ENCODE measurements at places on chromosomes 7 and 10.

DNA sequence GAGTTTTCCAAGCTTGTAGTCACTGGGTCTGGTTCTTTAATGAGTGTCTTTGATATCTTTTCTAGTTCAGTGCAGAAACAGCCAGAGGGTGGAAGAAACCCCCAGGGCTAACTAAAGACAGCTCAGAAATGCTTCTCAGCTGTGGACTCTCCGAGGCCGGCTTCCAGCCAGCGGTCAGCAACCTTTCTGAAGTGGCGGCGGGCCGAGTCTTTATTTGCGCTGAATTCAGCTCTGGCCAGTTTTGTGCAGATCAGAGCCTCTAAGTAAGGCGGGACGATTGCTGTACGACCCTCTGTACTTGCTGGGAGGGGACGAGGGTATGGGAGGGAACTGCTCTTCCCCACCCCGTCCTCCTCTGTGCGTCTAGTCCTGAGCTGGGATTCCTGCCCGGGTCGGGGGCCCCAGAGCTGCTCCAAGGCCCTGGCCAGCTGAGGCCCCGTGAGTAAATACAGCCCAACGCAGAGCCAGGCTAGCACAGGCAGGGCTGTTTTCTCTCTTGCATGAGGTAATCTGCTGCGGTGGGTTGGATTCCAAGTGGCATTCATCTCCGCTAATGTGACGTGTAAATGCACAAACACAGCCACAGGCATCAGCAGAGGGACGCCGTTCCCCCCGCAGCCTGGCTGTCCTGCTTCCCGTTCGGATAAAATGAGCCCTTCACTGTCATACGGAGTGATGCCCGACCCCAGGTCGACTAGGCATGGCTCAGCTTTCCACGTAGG, 159.8 kb downstream of the PIP4K2A start:
- no peak for DNase-seq

GRCh38 chr10:76973091-76974016, 664.3 kb downstream of the KCNMA1 start:
- no peak for DNase-seq

DNA sequence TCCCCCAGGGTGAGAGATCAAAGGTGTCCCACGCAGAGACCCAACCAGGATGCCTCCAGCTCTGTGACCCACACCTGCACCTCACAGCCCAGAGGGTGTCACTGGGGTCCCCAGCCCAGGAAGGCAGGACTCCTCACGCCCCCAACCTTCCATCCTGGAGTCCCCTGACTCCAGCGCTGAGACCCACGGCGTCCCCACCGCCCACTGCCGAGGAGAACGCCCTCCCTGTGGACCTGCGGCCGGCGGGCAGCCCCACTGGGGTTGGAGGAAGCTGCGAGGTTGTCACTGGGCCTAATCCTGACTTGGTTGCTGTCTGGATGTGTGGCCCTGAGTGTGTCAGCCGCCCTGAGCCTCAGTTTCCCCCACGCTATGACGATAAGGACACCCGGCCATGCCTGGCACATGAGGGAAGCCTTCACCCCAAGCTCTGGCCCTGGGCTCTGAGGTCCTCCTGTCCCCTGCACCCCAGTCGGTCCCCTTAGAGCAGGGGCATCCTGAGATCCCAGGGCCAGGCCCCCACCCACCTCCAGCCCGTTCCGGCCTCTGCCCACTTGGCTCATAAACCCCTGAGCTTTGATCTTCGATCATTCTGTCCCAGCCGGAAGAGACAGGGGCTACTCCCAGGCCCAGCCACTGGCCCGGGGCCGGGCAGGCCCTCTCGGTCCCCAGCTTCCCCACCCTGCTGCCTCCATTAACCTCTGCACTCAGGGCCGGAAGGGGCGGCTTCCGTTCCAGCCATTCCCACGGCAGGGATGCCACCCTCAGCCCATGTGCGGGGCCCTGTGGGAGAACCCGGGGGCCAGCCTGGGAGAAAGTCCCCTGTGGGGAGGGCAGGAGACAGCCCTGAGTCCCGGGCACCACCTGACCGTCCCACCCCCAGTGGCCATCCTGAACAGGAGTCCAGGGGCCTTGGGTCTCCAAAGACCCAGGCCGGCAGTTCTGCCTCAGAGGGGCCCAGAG, 113.2 kb downstream of the MICALL2 start:
- no peak for DNase-seq

DNA sequence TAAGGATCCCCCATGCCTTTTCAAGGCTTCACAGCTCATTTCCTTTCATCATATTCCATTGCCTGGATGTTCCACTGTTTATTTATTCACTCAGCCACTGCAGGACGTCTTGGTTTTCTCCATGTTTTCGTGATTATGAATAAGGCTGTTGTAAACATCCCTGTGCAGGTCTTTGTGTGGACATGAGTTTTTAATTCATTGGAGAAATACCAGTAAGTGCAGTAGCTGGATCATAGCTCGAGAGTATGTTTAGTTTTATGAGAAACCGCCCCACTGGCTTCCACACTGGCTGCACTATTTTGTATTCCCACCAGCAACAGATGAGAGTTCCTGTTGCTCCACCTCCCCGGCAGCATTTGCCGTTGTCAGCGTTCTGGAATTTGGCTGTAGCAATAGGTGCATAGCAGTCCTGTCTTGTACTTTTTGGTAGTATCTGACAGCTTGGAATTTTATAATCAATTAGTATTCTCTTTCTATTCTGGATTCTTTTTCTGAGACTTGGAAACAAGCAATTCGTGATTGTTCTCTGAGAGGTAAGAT, 269.9 kb upstream of the PITRM1 start:
- DNase-seq: no peak

GRCh38 chr7:93004906-93005305, 112.9 kb downstream of the SAMD9 start:
- DNase-seq: no peak

DNA sequence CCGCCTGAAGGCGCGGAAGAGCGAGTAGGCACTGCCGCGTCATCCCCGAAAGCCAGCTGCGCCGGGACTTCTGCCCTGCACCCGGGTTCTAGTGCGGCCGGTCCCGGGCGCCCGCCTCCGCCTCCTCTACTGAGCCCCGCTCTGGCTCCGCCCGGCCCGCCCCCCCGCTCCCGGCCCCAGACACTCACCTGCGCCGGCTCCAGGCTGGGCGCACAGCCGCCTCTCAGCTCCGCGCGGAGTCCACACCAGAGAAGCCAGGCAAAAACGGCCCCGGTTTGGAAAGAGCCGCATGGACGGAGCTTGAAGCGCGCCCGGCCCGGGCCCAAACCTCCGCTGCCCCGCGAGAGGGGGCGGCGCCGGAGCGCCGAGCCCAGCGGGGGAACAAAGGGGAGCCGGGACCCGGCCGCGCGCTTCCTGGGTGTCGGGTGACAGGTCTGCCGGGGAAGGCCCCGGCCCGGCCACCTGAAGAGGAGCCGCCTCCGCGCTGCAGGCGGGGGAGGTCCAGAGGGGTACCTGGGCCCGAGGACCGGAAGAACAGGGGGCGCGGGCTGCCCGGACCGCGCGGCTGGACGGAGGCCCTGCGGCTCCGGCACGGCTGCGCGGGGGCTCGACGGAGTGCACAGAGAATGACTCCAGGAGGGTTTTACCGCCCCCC, 168.2 kb downstream of the NRF1 start:
- DNase-seq: no peak

DNA sequence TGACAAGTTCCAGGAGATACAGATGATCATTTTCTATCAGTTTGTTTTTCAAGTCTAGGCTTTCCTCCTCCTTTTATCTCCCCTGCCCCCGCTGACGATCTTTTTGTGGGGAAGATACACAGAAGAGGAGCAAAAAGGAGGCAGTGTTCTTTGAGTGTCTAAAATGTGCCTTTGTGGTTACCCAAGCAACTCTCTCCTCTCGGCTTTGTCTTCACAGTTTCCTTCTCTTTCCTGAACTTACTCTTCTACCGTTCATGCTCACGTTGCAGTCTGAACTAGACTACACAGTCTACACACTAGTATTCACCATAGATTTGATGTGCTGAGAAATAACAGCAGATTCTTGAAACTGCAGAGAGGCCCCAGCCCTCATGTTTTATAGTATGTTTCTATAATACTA, 23.6 kb downstream of the CEP41 start:
- DNase-seq: no peak

GRCh38 chr10:88598055-88598454, 11.5 kb downstream of the LIPJ start:
- no peak for DNase-seq

- no peak for DNase-seq
Measured at GRCh38 chr7:128859232-128860157, 3.2 kb upstream of the ATP6V1F start.

GRCh38 chr10:69464401-69464800, 13.1 kb downstream of the TSPAN15 start:
- no peak for DNase-seq

DNA sequence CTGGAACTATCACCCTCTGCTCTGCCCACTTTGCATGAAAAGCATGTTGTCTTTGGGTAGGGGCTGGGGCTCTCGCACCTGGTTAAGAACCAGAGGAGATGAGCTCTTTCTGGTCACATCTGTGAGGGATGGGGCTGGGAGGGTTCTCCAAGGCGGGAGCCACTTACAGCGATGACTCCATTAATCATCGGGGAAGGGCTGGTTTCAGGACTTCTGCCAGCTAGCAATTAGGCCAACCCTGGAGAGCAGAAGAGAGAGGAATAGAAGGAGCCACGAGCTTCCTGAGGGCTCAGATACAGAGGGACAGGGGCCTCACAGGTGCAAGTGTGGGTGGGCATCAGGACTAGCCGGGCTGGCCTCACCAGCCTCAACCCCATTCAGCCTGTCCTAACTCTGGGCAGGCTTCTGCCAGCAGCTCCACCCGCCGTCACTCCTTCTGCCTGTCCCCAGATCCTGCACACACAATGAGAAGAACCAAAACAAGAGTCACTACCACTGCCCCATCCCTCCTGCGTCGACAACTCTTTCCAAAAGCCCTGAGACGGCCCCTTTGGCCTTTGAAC, 8.4 kb downstream of the AQP1 start:
- DNase-seq: peak; percentile 7

GRCh38 chr10:57992321-57993077, 275.2 kb downstream of the IPMK start:
- no peak for DNase-seq

DNA sequence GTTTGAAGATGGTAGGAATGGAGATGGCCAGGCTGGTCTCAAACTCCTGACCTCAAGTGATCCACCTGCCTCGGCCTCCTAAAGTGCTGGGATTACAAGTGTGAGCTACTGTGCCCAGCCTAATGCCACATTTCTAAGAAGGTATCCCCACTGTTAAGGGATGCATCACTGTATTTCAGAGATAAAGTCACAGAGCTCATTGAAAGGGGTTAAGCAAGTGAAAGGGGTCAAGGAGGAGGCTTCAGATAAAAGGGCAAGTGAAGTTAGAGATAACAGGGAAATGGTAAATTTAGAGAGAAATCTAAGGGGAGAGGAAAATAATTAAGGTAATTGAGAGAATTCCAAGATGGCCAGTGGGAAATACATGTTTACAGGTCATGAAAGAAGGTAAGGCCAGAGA, 93.0 kb upstream of the SP4 start:
- DNase-seq: no peak

- no peak for DNase-seq
Measured at GRCh38 chr7:97818066-97818663, 54.0 kb downstream of the ASNS start.

GRCh38 chr10:47419421-47419820, 35.3 kb upstream of the ZNF488 start:
- no peak for DNase-seq

DNA sequence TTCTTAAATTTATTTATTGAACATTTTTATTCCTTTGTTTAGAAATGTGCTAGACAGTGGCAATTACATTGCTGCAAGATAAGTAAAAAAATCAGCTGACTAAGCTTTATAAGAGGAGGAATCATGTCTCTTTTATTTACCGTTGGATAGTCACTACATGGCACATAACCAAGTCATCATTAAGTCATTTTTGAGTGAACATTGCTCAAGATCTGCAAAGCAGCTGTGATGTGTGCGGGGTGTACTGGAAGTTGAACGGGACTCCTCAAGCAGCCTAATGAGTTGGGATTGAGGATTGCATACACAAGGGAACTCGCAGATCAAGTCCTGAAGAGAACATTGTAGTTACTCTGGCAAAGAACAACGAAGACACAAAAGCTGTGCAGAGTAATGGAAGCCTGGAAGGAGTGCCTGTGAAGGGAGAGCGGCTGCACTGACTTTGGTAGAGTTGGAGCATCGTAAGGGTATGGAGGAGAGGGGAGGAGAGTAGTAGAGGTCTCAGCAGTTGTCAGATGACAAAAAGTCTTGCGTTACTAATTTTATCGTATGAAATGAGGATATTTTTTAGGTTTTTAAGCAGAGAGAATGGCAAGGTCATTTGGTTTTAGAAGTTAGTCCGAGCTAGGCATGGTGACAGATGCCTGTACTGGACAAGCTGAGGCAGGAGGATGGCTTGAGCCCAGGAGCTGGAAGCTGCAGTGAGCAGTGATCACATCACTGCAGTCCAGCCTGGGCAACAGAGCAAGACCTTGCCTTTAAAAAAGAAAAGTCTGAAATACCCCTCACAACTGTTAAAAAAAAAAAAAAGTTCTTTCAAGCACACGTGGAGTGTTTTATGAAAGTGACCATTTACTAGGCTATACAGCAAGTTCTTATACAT, 95.1 kb downstream of the BMPR1A start:
- DNase-seq: no peak

DNA sequence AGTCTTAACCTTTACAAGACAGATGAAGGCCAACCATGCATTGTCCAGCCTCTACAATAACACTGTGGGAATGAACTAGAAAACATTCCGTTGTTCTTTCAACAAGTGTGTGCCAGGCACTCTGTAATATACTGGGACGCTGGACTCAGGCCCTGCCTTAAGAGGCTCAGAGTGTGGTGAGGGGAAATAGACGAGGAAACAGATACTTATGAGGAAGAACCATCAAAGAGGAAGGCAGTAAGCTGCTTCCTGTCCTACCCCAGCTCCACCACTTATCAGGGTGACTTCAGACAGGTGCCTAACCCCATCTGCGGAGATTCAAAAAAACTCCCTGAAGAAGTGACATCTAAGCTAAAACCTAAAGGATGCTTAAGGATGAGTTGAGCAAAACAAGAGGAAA, 8.9 kb upstream of the TRIM8 start:
- no peak for DNase-seq

DNA sequence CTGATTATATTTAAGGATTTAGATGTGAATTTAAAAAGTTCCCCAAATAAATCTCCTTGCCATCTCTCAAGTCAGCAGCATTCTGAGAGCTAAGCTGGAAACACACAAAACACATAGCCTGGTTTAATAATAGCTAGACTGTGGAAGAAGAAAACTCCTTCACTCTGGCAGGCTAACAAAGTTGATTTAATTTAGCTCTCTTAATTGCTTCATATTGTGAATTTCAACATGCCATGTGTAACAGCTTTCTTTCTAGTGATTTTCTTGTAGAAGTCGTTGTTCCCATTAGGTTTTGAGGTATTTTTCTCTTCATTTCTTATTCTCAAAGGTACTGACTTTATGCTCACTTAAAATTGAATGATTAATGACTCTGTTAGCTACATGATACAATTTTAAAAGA, 216.8 kb upstream of the AKR1E2 start:
- no peak for DNase-seq

GRCh38 chr7:38545977-38546376, 85.2 kb downstream of the AMPH start:
- no peak for DNase-seq

DNA sequence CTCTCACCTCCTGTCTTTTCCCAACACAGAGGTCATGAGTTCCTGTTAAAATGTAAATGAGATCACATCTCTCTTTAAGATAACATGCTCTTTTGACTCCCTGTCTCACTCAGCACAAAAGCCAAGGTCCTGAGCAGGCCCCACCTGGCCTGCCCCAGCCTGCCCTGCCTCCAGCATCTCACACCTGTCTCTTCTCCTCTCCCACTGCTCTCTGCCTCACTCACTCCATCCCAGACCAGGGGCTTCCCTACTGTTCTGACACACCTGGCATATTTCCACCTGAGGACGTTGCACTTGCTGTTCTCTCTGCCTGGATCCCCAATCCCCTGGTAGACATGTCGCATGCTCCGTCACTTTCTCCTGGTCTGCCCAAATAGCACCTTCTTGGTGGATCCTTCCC, 285.0 kb upstream of the ZMIZ1 start:
- no peak for DNase-seq
